Left lobe of liver (tissue), 2 donors: ENCODE measurements at places on chromosomes 2 and 18. TPM values are rescaled to one million over a fixed set of nuclear protein-coding genes. Genes with fewer than 3 reads are reported as not detected.

INPP4A gene
- 9.3 TPM for total RNA-seq

TEX44 gene
- total RNA-seq = not detected

MYCN gene
- total RNA-seq = 0.73 TPM

KYNU gene
- total RNA-seq = 38.6 TPM

ALPI gene
- not detected for total RNA-seq

INPP5D gene
- 5.0 TPM for total RNA-seq

SLC23A3 gene
- 2.8 TPM for total RNA-seq

NT5DC4 gene
- total RNA-seq = not detected

RNF125 gene
- total RNA-seq = 9.0 TPM

CD207 gene
- total RNA-seq = not detected

HOXD13 gene
- total RNA-seq = not detected

HOXD4 gene
- total RNA-seq = not detected

VWC2L gene
- total RNA-seq = not detected

ABCB11 gene
- 68.5 TPM for total RNA-seq

GPR45 gene
- not detected for total RNA-seq

CRYGD gene
- not detected for total RNA-seq

IL36RN gene
- not detected for total RNA-seq

ASIC4 gene
- 0.05 TPM for total RNA-seq

ITGA4 gene
- total RNA-seq = 2.3 TPM

MOCOS gene
- 27.4 TPM for total RNA-seq

GPR39 gene
- total RNA-seq = 7.4 TPM

UGT1A8 gene
- total RNA-seq = 0.13 TPM

KCNG3 gene
- not detected for total RNA-seq

PDE11A gene
- 3.9 TPM for total RNA-seq

NT5C1B gene
- not detected for total RNA-seq

RMC1 gene
- 18.0 TPM for total RNA-seq

SOX11 gene
- 0.05 TPM for total RNA-seq

TRABD2A gene
- 0.68 TPM for total RNA-seq

SLC4A5 gene
- 1.2 TPM for total RNA-seq

SERPINB4 gene
- not detected for total RNA-seq

CNDP1 gene
- 66.3 TPM for total RNA-seq

KLHL41 gene
- 0.18 TPM for total RNA-seq

ASB18 gene
- not detected for total RNA-seq

BOK gene
- 95.8 TPM for total RNA-seq

APLF gene
- total RNA-seq = 1.1 TPM

SPATA3 gene
- total RNA-seq = not detected

DCC gene
- not detected for total RNA-seq

GALNT13 gene
- not detected for total RNA-seq

GCKR gene
- total RNA-seq = 142 TPM

QPCT gene
- total RNA-seq = 0.65 TPM
